Testis (tissue), 5 donors: ENCODE measurements at places on chromosomes 11 and 22.

- DNase-seq: no peak
Measured at GRCh38 chr11:128338811-128339210, 248.5 kb downstream of the ETS1 start.

DNA sequence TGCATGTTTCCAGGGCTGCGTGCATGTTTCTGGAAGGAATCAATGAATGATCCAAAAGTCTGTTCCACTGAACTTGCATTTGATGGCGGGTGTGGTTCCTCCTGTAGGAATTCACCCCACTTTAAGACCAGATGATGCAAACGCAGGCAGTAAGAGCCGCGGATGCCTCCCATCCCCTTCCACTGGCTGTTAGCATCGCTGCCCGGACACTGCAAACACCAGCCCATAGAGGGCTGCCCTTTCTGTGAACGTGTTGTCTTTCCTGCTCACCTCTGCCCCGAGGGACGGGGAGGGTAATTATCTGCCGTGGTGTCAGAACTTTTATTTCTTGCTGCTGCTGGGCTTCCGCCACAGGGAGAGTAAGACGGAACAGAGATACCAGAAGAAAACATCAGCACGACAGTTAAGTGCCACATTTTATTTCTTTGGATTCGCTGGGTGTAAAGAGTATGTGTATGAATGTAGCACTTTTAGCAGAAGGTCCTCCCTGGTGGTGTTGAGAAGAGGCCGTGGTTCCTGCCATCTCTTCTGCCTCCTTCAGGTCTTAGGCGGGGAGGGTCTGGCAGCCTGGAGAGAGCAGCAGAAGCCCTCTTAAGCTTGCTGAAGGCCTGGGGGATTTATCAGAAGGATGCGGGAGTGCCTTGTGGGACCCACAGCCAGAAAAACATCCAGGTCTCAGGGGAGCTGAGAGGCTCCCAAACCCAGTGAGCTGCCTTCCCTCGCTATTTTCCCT lies 53.2 kb upstream of the NECTIN1 start:
- DNase-seq: no peak

GRCh38 chr22:21766691-21767462 lies 31.3 kb upstream of the YPEL1 start:
- no peak for DNase-seq

DNA sequence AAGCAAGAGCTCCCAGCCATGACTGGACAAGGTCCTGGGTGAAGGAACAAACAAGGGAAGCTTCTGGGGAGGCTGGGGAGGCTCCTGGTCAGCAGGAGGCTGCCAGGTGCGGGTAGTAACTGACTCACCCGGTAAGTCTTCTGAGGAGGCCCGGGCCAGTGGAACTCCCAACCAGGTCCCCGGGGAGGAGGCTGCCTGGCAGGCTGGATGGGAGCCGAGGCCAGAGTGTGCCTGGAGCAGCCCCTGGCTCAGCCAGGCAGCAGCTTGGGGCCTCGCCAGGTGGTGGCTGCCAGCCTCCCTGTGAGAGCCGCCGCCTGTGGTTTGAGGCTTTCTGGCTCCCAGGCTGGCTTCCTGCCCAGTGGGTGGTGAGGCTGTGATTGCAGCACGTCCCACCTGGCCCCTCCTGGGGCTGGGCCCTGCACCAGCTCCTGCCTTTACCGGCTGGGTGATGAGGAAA lies 46.2 kb downstream of the IGF2 start:
- DNase-seq: peak; percentile 60

GRCh38 chr22:31441652-31442051 lies 42.2 kb downstream of the DRG1 start:
- no peak for DNase-seq

GRCh38 chr11:65553301-65554001 lies 4.7 kb downstream of the LTBP3 start:
- DNase-seq: no peak

DNA sequence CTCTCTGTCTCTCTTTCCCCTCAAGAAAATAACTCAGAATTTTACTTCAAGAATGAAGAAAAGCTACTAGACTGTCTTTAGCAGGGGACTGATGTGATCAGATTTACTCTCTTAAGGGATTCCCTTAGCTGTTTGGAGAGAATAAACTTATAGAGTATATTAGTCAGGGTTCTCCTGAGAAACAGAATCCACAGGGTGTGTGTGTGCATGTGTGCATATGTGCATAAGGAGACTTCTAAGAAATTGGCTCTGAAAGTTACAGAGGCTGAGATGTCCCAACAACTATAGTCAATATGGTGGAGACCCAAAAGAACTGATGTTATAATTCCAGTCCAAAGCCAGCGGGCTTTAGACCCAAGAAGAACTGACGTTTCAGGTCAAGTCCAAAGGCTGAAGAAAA lies 43.1 kb upstream of the ARL14EP start:
- DNase-seq: no peak

GRCh38 chr22:27129266-27129665 lies 471.9 kb downstream of the MIAT start:
- no peak for DNase-seq

DNA sequence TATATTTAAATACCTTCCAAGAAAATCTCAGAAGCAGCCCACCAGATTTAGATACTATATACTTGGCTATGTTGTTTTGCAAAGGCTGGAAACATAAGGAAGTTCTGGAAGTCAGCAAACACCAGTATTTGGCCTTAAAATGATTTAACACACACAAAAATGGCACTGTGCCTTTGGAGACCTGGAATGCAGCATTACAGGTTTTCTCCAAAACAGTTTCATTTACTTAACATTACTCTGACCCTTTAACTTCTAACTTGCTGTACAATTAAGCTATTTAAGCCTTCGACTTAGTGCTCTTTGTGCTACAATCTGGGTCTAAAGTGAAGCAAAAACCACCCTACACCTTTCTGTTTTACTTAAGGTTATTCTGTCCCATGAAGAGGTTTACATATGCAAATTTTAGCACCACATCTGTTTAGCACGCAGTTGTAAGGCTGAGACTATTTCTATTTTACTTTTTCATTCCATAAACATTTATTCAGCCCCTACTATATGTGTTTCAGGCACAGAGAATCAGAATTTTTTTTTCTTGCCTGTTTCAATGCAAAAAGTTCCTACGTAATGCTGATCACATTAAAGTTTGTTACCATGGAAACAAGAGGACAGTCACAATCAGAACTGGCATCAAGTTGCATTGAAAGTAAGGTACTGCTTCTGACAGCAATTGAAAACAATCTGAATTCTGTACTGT lies 70.3 kb downstream of the MAML2 start:
- DNase-seq: no peak

DNA sequence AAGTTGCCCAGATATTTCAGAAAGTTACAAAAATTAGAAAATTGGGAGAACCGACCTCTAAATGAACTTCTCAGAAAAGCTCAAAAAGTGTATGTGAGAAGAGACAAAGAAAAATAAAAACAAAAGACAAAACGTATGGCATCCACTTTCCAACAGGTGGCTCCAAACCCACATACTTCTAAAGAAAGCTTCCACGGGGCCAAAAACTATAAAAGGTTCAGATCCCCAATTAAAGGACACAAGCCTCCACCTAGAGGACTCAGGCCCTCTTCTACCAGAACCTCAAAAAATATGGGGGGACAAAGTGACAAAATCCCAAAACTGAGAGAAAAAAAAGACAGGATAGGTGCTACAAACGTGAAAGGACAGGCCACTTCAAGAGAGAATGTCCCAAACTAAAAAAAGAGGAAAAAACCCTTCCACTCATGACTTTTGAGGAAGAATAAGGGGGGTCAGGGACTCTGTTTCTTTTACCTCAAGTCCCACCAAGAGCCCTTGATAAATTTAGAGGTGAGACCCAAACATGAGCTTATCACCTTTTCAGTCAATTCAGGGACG lies 8.8 kb downstream of the SCGB2A1 start:
- DNase-seq: no peak

DNA sequence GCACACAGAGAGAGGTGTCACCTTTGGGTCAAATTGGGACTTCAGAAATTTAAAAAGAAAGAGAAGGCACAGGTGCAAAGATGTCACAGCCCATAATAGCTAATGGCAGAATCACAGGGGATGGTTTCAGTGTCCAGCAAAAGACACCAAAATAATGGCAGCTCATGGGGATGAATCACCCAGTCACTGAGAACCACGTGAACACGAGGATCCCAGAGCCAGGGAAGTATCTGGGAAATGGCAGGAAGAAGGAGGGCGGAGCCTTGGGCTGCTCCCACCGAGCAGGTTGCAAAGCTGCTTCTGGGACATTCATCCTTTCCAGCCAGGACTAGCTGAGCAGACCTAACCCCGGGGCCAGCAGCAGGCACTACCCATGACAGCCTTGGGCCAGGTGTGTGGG lies 45.6 kb downstream of the TRMU start:
- DNase-seq: no peak

DNA sequence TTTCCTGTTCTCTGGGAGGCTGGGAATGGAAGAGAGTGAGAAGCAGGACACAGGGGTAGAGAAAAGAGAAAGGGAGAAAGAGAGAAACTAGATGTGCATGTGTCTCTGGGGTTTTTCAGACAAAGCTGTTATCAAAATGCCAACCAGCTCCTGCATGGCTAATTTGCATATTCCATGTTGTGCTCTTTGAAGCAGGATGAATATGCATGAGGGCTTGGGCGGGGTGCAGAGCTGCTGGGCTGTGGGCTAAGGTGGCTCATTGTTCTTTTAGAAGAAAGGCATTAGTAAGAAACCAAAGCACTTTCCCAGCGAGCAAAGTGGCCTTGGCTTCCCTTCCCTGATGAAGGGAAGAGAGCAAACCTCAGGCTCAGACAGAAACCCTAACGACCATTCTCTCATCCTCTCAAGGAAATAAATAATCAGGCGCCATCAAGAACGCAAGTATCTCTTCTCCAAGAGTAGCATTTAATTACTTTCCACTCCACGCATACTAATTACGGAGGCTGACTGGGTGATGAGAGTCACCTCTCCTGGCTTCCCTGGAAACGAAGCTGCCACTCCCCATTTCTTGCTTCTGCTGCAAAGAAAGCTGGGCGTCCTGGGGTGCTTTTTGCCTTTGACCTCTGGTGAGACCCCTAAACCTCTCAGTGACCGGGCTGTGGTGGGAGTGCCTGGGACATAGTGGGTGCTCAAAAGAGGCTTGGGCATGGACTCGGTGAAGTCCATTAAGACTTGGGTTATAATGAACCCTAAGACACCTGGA lies 54.2 kb downstream of the FEZ1 start:
- DNase-seq: no peak

DNA sequence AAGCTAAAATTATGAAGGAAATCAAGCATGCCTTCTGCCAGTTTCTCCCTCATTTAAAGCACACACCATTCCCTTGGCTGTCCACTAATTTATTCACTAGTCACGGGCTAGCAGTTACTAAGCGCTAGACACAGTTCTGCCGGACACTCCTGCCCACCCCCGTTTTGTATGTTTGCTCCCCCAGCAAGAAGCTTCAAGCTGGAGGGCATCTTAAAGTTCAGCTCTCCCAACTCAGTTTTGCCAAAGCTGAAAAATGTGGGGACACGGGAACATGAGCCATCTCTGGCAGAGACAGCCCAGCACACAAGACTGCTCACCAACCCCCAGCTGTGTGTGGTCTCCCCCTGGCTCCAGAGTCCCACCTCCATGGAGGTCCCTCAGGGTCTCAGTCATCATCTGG lies 263.6 kb downstream of the BRD1 start:
- no peak for DNase-seq

DNA sequence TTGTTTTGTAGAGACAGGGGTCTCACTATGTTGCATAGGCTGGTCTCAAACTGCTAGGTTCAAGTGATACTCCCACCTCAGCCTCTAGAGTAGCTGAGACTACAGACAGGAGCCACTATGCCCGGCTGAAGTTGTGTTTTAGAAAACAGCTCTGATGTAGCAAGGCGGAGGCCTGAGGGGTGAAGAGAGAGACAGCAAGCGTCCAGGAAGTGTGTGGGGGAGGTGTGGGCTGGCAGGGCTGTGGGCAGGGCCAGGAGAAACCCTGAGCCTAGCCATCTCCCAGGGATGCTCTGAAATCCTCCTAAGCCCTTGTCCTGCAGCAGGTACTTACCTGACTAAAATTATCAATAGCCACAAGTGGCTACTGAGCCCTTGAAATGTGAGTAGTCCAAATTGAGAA lies 16.1 kb upstream of the RPS3 start:
- no peak for DNase-seq

- DNase-seq: no peak
Measured at GRCh38 chr22:45891996-45892621, 84.9 kb downstream of the WNT7B start.

GRCh38 chr11:111069066-111069465 lies 176.5 kb upstream of the POU2AF2 start:
- no peak for DNase-seq

DNA sequence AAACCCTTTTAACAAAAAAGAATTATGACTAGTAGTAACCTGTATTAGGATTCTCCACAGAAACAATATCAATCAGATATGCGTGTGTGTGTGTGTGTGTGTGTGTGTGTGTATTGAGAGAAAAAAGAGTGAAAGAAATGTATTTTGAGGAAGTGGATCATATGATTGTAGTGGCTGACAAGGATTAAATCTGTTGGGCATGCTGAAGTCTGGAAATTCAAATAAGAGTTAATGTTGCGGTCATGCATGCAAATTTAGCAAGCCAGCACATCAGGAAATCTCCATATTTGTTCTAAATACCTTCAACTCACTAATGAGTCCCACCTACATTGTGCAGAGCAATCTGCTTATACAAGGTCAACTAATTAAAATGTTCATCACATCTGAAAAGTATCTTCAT lies 46.8 kb upstream of the IGLL5 start:
- no peak for DNase-seq

GRCh38 chr11:14380947-14381561 lies 22.1 kb upstream of the RRAS2 start:
- DNase-seq: peak; percentile 81

DNA sequence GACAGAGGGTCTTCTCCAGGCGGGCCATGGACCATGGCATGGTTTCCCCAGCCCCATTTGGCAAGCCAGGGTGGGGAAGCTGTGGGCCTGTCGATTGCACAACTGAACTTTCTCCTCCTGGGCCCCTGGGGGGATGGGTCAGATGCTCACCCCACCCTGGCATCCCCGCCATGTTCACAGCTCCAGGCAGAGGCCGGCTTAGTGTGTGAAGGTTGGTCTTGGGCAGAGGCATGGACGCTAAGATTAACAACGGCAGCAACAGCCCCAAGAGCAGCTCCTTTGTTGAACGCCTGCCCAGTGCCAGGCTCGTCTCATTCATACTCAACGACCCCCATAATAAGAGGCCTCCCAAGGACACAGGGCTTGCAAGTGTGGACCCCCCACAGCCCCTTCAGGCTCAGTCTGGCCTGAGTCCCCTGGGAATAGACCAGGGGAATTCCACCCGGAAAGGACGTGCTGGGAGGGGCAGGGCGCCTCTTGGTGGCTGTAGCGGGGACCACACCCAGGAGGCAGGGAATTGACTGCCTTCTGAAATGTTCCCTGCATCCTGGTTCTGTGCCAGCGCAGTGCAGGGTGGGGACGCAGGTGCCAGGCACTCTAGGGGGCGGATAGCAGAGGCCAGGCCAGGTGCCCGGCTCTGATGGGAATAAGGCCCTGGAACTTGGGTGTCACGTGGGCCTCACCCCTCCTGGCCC lies 8.3 kb downstream of the TSPO start:
- DNase-seq: no peak
